Activated naive CD8-positive, alpha-beta T cell treated with anti-CD3 and anti-CD28 coated beads, Interleukin-2, amount 50 U/mL, for 24 hours (primary cell): ENCODE measurements at places on chromosomes 6 and 20.

- DNase-seq = peak; percentile 28
Measured at GRCh38 chr6:71289039-71289801, 609 bp downstream of the OGFRL1 start.

DNA sequence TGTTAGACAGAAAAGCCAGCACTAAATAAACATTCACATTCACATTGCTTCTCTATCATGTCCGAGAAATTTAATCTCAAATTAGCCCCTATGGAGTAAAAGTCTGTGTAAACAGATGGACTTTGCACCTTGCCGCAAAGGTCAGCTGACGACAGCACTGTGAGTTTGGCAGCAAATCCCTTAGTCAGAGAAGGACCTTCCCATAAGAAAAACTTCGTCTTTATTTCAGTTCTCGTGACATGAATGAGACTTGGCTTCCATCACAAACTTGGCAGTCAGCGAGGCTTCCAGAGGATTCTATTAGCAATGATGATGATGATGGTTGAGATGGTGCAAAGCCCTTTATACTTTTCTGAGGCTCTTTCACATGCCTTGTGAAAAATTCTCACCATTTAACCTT is 133.7 kb upstream of the IFNGR1 start:
- no peak for DNase-seq

- no peak for DNase-seq
Measured at GRCh38 chr20:16530201-16530681, 43.0 kb downstream of the KIF16B start.

DNA sequence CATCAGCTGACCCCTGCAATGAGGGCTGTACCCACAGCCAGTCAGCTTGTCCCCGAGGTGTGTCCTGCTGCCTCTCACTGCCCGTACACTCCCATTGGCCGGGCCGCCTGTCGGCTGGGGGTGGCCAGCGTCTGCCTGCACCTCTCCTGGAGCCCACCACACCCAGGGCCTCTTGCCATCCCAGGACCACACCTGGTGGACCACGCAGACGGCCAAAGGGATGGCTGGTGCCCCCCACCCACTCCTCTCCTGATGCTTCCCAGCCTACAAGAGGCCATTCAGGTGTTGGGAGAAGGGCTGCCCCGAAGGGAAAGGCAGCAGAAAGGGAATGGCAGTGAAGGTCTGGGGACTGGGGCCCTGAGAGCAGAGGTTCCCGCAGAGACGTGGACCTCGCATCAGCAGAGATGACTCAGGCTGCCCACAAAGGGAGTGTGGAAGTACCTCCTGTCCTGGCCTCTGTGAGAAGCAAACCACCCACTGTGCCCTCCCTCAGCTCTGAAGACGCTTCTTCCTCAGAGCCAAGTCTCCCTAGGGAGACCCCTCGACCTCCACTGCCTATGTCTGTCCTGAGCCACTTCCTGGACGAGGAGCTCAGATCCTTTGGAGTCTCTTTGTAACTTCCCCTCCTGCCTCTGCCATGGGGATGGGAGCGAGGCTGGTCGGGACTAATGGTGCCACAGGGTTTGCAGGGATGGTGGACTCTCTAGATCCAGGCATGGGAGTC is 60.9 kb downstream of the PYGB start:
- DNase-seq = no peak

GRCh38 chr6:6865611-6866010 is 242.2 kb upstream of the RREB1 start:
- DNase-seq = no peak

- no peak for DNase-seq
Measured at GRCh38 chr6:38248500-38249234, 391.1 kb downstream of the BTBD9 start.

DNA sequence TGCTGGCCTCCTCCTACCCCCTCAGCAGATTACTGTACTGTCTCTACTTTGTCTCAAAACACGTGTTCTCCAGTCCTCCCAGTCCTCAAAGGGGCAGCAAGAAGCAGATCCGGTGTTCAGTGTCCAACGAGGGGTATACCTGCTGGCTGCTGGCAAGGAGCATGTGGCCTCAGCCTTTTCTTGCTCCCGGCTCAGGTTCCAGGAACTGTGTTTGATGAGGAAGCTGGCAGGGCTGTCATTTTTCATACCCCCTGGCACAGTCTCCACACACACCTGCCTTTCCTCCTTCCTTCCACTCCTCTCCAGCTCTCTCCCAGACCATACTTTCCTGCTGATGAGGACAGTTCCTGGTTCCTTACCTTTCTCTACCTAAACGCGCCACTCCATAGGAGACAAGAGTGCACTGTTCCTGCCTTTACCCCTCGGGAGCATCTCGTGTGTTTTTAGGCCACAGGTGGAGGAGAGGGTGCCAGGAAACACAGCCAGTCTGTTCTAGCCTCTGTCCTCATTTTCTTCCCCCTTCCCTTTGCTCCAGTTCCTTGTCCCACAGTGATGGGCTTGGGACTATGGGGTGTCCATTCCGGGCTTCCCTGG is 77.2 kb downstream of the SSR1 start:
- DNase-seq = no peak

- DNase-seq = no peak
Measured at GRCh38 chr20:60453388-60454246, 495.4 kb downstream of the CDH26 start.

DNA sequence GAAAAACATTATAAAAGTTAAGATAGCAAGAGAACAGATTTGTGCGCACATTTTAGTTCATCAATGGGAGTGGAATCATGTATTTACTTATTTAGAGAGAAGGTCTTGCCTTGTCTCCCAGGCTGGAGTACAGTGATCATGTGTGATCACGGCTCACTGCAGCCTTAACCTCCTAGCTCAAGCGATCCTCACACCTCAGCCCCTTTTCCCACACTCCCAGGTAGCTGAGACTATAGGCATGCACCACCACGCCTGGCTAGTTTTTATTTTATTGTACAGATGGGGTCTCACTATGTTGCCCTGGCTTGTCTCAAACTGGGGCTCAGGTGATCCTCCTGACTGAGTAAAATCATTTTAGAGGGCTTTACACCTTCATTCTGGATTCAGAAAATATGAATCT is 72.3 kb upstream of the ADGRF1 start:
- no peak for DNase-seq

DNA sequence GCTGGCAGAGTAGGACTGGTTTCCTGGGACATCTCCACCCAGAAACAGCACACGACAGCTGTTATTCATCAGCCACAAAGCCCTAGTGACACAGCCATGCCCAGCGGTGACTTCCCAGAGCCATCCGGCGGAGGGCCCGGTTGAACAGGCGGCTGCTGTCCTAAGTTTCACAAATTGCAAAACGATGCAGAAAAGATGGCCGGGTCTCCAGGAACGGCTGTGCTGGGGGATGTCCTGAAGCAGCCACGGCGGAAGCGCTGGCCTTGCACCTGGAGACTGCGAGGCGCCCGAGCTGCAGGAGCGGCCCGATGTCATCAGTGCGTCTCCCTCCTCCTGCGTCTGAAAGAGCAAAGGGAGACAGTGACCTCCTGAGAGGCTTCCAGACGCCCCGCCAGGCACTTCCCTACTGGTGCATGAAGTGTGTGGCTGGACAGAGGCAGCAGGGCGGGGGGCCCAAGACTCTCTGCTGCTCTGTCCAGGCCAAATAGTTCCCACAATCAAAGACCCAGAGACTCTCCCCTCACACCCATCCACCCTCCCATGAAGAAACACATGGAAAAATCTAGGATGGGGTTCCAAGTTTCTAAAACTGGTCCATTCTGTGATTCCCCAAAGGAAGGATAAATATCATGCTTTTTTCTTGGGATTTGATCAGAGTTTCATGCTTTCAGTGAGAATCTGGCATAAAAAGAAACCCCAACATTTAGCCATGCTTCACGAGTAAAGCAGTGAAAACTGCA is 44.0 kb downstream of the SSR1 start:
- DNase-seq = no peak

DNA sequence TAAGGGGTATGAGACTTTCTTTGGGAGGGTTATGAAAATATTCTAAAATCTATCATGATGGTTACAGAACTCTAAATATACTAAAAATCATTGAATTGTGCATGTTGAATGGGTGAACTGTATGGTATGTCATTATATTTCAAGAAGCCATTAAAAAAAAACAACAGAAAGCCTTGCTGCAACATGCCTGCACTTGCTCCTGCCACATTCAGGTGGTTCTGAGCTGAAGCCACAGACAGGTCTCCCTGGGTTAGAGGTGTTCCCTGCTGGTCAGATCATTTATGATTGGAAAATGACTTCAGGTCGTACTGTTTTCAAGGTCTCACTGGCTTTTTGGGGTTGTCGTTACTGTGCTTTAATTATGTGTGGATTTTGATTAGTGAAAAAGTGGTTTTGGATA is 13.3 kb downstream of the GMPR start:
- no peak for DNase-seq

DNA sequence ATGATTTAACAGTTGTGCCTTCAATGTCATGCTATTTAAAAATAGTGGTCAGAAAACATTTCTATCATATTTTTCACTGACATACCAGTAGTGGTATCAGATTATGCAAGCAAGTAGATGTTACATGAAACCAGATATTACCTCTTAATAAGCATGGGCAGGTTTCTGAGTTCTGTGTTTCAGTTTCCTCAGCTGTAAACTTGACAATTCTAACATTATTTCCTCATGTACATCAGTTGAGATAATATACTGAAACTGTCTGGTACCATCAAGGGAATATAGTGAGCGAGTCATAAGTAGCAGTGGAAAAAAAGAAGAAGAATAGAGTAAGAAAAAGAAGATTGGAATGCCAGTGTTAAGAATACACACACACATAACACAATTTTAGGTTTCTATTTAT is 477.9 kb upstream of the MANEA start:
- no peak for DNase-seq

- no peak for DNase-seq
Measured at GRCh38 chr20:62449951-62450691, 22.8 kb upstream of the RBBP8NL start.

DNA sequence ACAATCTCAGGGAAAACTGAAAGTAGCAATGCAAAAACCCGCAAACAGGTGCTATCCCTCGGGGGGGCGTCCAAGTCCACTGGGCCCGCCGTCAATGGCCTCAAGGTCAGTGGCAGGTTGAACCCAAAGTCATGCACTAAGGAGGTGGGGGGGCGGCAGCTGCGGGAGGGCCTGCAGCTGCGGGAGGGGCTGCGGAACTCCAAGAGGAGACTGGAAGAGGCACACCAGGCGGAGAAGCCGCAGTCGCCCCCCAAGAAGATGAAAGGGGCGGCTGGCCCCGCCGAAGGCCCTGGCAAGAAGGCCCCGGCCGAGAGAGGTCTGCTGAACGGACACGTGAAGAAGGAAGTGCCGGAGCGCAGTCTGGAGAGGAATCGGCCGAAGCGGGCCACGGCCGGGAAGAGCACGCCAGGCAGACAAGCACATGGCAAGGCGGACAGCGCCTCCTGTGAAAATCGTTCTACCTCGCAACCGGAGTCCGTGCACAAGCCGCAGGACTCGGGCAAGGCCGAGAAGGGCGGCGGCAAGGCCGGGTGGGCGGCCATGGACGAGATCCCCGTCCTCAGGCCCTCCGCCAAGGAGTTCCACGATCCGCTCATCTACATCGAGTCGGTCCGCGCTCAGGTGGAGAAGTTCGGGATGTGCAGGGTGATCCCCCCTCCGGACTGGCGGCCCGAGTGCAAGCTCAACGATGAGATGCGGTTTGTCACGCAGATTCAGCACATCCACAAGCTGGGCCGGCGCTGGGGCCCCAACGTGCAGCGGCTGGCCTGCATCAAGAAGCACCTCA is 166.3 kb downstream of the DTNBP1 start:
- DNase-seq = no peak

GRCh38 chr6:4853349-4853748 is 77.1 kb downstream of the CDYL start:
- no peak for DNase-seq

GRCh38 chr6:109978174-109979032 is at the start of gene GPR6:
Gene GPR6 (plus strand): TSS chr6:109978311. CDS start chr6:109979113, 802 bp downstream.
- DNase-seq = peak; percentile 63

GRCh38 chr20:51769976-51770615 is 1.9 kb upstream of the ATP9A start:
- no peak for DNase-seq

DNA sequence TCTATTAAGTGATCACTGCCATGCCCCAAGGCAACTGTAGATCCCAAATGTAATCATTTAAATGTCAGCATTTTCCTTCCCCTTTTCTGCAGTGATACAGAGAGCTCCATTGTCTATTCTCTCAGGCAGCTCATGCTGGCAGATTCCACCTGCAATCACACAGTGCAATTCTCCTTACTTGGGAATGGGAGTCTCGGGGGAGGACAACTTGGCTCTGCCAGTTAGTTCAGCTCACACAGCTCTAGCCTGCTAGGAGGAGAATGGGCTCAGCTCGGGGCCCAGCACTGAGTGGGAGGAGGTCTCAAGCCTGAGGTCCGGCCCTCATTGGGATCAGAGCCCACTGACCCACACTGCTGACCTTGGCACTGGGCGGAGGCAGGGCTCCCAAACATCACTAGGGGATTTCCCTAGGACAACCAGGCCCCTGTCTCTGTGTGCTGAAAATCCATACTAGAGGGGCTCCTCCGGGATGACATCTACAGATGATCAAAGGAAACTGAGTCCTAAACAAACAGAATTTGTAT is 109.2 kb upstream of the ASF1A start:
- no peak for DNase-seq

- DNase-seq = no peak
Measured at GRCh38 chr6:137231895-137232294, 12.7 kb upstream of the IFNGR1 start.

- DNase-seq = no peak
Measured at GRCh38 chr6:4313044-4313686, 177.8 kb upstream of the ECI2 start.

DNA sequence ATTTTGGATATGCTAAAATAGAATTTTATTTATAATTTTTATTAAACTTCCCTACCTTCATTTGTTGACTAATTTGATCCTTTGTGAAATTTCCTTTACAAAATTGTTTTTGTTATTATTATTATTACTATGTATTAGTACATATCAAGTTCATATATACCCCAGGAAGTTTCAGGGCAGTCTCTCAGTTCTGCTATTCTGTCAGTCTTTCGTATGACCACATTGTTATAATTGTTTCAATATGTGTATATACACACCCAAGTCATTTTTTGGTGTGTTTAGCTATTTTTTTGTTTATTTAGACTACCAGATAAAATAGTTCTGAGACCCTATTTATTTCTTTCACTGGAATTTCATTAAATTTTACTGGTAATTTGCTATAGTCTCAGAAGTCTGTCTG is 72.1 kb downstream of the NKAIN2 start:
- no peak for DNase-seq
